ENCODE measurements at places on chromosomes 7 and 10.

DNA sequence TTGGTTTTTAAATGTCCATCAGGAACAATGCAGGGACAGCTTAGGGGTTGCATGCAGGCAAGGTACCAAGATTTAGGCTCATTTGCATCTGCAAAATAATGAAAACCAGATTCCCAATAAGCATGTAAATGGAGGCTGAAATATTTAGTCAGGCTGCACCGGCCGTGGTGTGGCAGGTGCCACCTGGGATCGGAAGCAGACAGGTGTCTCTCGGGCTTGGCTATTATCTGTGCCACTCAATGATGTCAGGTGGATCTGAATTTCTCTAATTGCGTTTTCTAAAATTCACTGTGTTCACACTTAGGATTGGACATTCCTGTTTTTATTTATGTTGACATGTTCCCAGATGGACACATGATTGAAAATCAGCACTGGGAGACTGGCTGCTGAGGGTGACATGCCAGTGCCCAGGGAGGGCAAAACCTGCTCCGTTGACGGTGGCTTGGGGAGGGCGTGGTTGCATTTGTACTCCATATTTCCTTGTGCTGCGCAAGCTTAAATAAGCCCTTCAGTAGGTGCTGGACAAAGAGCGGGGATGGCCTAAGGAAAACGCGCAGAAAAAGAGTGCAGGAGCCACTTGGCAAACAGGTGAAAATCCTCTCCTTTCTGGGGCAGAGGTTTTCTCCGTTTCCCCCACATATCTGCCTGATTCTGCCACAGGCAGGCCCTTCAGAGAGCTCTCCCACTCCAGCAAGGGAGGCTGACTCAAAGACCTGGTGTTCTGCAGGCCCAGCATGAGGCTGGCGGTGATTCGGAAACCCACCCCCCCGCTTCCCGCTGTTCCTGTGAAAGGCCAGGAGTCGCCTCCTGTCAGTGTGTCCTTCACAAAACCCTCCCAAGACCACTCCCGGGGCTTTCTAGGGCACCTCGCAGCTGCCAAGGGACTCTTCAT, 142.5 kb downstream of the WDR37 start:
- DNase-seq, result no peak

- DNase-seq, result no peak
These were observed 62.2 kb downstream of the PPP1R9A start for GRCh38 chr7:94969434-94970084.

GRCh38 chr7:22542669-22543068, 42.7 kb upstream of the STEAP1B start:
- no peak for DNase-seq

- DNase-seq, result no peak
These were observed 152.9 kb upstream of the ZNF32 start for GRCh38 chr10:43801626-43802025.

DNA sequence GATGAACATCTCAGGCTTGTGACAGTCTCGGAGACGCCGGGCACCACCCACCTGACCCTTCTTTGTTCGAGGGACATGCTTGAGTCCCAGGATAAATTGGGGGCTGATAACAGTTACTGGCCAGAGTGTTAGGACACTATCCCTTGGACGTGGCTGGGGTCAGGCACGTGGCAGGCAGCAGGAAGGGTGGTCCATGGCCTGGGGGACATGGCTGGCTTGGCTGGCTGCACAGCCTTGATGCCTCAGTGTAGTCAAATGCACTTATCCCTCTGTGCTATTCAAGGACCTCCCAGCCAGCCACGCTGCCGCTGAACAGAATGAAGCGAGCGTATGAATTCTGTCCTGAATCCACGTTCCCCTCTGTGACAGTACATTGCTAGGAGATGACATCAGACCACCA, 662.0 kb upstream of the FOXK1 start:
- DNase-seq, result no peak

Data from T follicular helper cell (primary cell).